ENCODE measurements at places on chromosomes 7 and 10.

DNA sequence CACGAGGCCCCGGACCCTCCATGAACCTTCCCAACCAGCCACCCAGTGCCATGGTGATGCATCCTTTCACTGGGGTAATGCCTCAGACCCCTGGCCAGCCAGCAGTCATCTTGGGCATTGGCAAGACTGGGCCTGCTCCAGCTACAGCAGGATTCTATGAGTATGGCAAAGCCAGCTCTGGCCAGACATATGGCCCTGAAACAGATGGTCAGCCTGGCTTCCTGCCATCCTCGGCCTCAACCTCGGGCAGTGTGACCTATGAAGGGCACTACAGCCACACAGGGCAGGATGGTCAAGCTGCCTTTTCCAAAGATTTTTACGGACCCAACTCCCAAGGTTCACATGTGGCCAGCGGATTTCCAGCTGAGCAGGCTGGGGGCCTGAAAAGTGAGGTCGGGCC is 90.6 kb upstream of the PDCD4 start:
- no peak for DNase-seq

GRCh38 chr7:128188396-128189230 is 52.5 kb upstream of the LEP start:
- no peak for DNase-seq

- no peak for DNase-seq
These were observed 162.9 kb downstream of the GLI3 start for GRCh38 chr7:42074076-42074475.

DNA sequence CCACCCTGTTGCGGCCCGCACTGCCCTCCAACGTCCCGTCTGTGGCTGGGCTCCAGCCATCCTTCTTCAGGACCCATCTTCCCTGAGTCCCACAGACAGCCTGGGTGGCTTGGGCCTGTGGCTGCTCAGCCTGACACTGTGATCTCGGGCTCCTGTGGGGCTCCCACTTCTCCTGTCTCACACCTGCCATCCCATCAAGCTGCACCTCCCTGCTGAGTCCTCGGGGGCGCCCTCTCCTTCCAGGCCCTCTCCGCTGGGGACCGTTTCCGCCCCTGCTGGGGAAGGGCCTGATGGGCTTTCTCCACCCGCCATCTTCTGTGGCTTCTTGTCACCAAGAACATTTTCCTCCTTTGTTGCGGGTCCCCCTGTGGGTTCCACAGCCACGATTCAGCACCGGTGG is 173.8 kb upstream of the PPP2R2D start:
- DNase-seq, result no peak

GRCh38 chr7:77308792-77309191 is 107.4 kb downstream of the GSAP start:
- no peak for DNase-seq

- no peak for DNase-seq
These were observed 651.0 kb upstream of the STEAP1 start for GRCh38 chr7:89503281-89503680.

GRCh38 chr10:85213493-85213892 is 885.1 kb downstream of the CCSER2 start:
- DNase-seq, result no peak

DNA sequence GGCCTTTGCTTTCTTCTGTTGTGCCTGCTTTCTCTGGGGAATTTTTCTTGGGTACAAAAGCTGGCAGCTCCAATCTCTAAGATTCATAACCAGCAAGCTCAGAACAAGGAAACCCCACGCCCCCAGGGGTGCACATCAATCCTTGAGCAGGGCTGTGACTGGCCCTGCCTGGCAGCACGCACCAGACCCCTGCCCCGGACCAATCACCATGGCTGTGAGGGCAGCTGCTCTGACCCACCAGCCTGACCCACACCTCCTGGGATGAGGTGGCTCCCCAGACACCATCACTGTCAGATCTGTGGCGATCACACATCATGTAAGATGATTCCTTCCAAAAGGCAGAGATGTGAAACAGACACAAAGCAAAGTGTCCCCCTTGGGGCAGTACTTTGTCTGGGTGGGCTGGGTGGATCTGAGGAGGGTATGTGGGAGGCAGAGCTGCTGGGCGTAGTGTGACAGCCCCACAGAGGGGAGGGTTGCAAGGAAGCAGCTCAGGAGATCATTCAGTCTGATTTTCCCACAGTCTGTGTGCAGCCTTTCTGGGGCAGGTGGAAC is 175.5 kb upstream of the SHH start:
- no peak for DNase-seq

- no peak for DNase-seq
These were observed 259.3 kb downstream of the ZEB1 start for GRCh38 chr10:31578181-31578852.

DNA sequence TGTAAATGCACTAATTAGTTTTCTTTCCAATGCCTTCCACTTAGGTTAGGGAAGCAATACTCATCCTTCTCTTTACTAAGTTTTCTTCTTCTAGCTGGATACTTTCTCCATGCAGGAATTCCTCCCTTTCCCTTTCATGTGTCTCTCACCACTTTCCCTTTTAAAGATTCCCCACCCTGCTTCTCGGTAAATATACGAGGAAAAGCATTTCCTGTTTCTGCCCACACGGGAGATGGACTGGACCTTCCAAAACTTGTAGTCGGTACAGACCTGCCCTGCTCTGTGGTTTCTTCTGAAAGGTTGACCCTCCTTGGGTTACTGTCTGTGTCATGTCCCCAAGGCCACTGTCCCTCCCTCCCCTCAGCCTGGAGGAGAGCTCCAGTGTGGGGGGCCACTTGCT is 58.9 kb upstream of the LYZL2 start:
- DNase-seq, result no peak

GRCh38 chr7:16982640-16983350 is 101.0 kb upstream of the AGR3 start:
- peak; percentile 78 for DNase-seq

DNA sequence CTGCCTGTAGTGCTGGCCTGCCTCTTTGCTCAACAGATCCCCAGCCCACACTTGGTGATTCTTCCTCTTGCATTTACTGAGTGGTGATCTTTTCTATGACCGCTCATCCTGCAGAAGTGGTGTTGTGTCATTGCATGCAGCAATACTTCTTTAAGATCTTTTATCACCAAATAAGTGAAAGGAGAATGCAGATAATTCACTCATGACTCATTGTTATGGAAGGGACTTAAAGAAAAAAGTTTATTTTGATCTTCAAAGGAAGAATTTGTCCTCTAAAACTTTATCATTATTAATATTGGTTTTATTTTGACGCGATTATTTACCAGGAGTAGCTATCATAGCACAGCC is 489.1 kb upstream of the CELF2 start:
- peak; percentile 24 for DNase-seq

- DNase-seq, result no peak
These were observed 38.1 kb downstream of the ADRA2A start for GRCh38 chr10:111114758-111115500.

- DNase-seq, result no peak
These were observed at the start of gene PRXL2A for GRCh38 chr10:80408242-80409101. PRXL2A (plus strand) TSS chr10:80408551; CDS start chr10:80420468, 11,917 bp downstream.

DNA sequence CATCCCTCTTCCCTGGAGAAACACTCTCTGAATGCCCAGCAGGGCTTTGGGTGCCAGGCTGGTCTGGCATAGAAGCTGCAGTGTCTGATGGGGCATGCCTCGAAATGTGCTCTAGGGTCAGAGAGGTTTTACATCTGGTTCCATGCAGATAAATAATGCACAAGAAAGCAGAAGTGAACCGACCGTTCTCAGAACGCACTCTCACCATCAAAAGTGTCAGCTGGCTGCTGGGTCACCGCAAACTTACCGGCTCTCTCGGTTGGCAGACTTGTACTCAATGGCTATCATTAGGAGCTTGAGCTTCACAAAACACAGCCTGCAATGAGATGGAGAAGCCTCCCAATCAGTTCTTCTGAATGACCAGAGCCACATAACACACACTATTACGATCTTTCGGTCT is 610.0 kb downstream of the KCNMA1 start:
- no peak for DNase-seq

DNA sequence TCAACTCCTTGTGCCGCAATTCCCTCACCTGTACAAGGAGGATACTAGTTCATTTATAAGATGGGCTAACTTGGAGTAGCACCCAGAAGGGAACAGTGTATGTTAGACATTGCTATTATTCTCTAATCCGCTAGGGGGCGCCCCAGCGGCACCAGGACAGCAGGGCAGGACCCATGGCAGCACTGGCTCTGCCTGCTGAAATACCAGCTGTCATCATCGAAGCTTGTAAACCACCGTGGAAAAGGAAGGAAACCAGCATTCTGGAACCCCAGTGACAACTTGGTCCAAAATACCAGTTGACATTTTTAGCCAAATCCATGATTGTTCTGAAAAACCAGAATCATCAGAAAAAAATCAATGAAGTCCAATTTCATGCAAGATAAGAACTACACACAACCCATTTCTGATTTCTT is 134.4 kb downstream of the ITGA8 start:
- DNase-seq, result peak; percentile 59

- DNase-seq, result peak; percentile 11
These were observed 12.7 kb upstream of the BTBD16 start for GRCh38 chr10:122258136-122259074.

DNA sequence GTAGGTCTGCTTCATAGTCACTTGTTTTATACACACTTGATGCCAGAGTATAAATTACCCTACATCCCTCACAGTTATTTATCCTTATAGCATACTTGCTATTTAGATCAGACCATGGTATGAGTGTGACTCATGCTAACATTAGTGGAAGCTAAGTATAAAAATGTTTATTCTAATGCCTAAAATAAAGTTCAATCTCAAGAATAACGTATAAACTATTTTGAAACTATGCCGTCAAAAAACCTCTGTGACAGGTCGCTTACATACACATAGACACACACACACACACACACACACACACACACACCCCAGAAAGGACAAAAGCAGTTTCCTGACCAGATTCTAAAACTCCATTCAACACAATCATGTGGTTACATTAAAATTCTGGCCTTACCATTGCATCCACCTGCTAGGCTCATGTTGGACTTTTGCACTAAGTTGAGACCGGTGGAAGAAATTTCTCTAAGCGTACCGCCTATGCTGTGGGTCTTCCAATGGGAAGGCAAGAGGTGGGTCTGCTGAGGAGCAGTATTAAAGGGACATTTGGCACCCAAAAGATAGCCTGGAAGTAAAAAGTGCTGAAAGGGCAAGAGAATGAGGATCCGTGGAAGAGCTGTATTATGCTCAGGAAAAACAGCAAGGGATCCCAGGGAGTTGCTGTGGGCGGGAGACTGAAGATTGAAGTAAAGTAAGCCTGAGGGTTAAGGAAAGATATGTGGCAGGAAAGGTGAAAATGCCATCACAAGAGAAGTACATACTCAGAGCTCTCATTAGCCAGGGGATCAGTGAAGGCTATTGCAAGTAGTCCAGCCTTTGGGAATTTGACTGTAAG is 5.0 kb downstream of the FOXP2 start:
- DNase-seq, result no peak

- DNase-seq, result no peak
These were observed 456.1 kb upstream of the FOXK1 start for GRCh38 chr7:4225881-4226523.

- DNase-seq, result no peak
These were observed 20.6 kb downstream of the HNRNPA2B1 start for GRCh38 chr7:26179826-26180497.

DNA sequence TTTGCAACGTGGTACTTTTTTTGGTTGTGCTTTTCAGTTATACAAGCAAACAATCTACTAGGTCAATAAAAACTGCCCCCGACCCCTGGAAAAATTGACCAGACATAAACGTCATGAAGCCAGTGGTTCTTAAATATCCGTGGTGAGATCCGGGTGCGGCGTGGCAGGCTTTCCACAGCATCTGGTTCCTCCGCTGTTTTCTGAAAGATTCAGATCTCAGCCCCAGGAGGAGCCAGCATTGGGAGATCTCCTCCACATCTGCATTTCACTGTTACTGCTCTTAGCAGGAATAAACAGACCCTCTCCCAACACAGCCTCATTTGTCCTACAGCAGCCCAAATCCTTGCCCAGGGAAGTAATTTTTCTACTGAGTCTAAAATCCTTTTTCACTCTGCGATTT is 664.3 kb upstream of the FOXK1 start:
- DNase-seq, result no peak

- DNase-seq, result no peak
These were observed 11.6 kb downstream of the OGDHL start for GRCh38 chr10:49750546-49750945.

- peak; percentile 91 for DNase-seq
These were observed 25.9 kb downstream of the DGKI start for GRCh38 chr7:137820677-137821420.

DNA sequence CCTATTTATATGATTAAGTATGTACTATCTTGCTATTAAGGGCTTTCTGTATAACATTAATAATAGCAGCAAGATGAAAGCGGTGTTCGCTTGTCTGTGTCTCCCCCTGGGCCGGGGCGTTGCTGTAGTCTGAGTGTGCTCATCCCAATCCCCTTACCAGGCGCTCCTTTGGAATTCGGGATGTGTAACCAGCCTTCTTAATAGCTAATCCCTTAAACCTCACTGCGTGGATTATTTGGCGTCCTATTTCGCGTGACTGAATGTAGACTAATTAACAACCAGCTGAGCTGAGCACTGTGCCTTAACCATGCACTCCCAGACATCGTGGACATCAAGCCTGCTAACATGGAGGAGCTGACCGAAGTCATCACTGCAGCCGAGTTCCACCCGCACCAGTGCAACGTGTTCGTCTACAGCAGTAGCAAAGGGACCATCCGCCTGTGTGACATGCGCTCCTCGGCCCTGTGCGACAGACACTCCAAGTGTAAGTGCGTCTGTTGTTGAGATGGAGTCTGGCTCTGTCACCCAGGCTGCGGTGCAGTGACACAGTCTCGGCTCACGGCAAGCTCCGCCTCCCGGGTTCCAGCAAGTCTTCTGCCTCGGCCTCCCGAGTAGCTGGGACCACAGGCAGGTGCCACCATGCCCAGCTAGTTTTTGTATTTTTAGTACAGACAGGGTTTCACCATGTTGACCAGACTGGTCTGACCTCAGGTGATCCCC is 36.6 kb downstream of the BNIP3 start:
- no peak for DNase-seq

DNA sequence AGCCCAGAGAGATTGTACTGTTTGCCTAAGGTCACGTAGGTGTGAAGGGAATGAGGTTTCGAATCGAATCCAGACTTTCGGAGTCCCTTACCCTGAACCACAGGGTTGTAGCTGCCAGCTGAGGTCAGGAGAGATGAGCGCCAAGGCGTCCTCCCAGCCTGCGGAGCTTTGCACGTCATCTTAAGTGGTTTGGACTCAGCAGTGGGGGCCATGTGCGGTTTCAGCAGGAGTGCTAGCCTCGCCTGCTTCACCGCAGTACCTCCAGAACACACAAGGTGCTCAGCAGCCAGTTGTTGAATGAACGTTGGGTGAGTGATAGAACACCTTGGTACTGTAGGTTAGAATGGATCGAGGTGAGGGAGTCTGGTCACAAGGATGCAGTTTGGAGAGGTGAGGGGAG is 74.9 kb upstream of the PPIF start:
- DNase-seq, result no peak

DNA sequence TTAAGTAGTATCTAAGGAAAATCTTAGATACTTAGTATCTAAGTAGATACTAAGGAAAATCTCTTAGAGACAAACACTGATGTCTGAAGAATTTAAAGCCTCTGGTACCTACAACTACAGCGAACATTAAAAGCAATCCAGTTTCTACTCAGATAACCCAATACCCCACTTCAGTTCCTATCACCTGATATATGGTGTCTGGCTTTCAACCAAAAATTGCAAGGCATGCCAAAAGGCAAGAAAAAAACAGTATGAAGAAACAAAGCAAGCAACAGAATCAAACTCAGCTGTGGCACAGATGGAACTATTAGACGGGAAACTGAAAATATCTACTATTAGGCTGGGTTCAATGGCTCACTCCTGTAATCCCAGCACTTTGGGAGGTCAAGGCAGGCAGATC is 31.1 kb downstream of the ARHGAP12 start:
- peak; percentile 59 for DNase-seq
